ENCODE measurements at places on chromosomes 3 and 15.

- no peak for DNase-seq
These were observed 312.5 kb downstream of the TIGIT start for GRCh38 chr3:114606336-114606735.

- no peak for DNase-seq
These were observed 19.1 kb downstream of the FAM81A start for GRCh38 chr15:59457103-59457502.

- DNase-seq, result no peak
These were observed 352.1 kb downstream of the SLC9A9 start for GRCh38 chr3:143496191-143496590.

- no peak for DNase-seq
These were observed 19.6 kb upstream of the NSMCE3 start for GRCh38 chr15:29289173-29289572.

DNA sequence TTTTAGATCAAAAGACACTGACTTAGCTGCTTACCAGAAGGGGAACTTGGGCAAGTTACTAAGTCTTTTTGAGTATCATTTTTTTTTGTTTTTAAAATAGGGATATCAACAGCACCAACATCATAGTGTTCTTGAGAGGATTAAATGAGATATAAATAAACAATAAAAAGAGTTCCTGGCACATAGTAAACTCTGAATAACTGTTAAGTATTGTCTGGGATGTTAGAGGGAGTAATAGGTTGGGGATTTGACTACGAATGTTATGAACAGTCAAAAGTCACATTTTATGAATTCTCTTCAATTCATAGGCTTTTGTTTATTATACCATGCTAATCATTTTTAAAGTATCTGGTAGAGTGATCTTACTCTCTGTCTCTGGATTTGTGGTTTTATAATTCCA lies 37.8 kb upstream of the FAH start:
- DNase-seq, result no peak

Data from brain microvascular endothelial cell (primary cell).